ENCODE measurements at places on chromosomes 12 and 14.

GRCh38 chr14:98293576-98293975 lies 978.4 kb downstream of the BCL11B start:
- no peak for DNase-seq

- DNase-seq, result no peak
Observed at GRCh38 chr12:4279198-4279690, 5.7 kb downstream of the CCND2 start.

- no peak for DNase-seq
Observed at GRCh38 chr14:90287791-90288190, 31.4 kb downstream of the PSMC1 start.

DNA sequence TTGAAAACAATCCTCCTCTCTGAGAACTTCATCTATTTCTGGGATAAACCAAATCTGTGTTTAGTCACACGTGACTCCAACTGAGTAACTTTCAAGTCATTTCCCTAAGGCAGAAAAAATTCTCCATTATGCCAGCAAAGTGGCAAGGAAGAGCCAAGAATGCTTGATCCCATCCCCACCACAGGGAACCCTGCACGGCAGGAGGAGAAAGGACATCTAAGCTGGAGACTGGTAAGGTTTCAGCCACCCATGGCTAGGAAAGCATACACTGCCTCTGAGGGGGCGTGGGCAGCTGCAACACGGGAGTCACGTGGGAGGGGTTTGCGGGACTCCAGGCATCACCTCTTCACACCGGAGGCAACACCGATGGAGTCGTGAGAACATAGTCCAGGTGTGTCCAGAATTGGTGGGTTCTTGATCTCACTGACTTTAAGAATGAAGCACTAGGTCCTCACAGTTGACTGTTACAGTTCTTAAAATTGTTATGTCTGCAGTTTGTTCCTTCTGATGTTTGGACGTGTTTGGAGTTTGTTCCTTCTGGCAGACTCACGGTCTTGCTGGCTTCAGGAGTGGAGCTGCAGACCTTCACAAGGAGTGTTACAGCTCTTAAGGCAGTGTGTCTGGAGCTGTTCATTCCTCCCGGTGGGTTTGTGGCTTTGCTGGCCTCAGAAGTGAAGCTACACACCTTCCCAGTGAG lies 2.7 kb upstream of the SIVA1 start:
- no peak for DNase-seq

- peak; percentile 23 for DNase-seq
Observed at GRCh38 chr14:104876251-104876699, 11.2 kb downstream of the CEP170B start.

DNA sequence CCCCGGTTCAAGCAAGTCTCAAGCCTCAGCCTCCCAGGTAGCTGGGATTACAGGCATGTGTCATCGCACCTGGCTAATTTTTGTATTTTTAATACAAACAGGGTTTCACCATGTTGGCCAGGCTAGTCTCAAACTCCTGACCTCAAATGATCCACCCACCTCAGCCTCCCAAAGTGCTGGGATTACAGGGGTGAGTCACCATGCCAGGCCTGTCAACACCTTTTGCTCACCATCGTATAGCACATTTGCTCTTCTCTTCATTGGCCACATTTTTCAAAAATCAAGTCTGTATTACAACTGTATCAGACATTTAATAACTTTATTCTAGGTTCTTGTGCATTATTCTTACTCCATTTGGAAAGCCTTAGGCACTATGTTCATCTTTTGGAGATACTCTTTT lies 50.3 kb downstream of the BCAT1 start:
- no peak for DNase-seq

- DNase-seq, result no peak
Observed at GRCh38 chr12:57782243-57782607, 362 bp upstream of the TSFM start.

DNA sequence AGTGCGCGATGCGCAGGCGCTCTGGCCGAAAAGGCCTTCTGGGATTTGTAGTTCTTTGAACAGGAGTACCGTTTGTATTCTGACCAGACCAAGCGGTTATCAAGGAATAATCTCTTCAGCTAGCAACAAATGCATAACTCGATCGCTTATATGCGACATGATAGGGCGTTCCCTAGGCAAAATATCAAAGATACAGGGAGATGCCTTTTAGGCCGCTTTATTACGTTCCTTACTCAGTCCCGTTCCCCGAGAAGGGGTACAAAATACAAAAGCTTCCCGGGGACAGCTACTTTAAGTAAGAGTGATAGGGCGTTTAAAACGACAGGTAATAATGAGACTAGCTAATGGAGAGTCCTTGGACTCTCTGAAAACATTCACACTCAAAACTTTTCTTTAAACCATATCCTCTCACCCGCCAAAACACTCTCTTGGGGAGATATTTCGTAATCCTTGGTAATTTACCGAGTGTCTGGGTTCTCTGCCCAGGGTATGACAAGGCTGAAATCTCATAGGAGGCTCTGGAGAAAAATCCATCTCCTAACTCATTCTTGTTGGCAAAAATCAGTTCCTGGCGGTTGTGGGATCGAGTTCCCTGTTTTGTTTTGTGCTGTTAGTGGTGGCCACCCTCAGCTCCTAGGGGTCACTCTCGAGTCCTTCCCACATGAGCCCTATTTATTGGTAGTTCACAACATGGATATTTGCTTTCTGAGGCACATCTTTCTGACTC lies 412 bp upstream of the SNW1 start:
- no peak for DNase-seq

All from CD4-positive, CD25-positive, alpha-beta regulatory T cell (primary cell).